Pancreas (tissue), 10 donors: ENCODE measurements at places on chromosomes 2 and 18. TPM values are rescaled to one million over a fixed set of nuclear protein-coding genes. Genes with fewer than 3 reads are reported as not detected.

The LMAN2L gene
- total RNA-seq: 6.8 TPM

GRCh38 chr2:152260939-152261338, 74.0 kb upstream of the FMNL2 start:
- DNase-seq: no peak

The AKAIN1 gene
- not detected for total RNA-seq

The CCBE1 gene
- total RNA-seq: 0.79 TPM
